Left ventricle myocardium superior (tissue), 1 donor: ENCODE measurements at places on chromosomes 2 and 18. TPM values are rescaled to one million over a fixed set of nuclear protein-coding genes. Genes with fewer than 3 reads are reported as not detected.

The SMAD2 gene
- 74.8 TPM for total RNA-seq

The PSMA8 gene
- total RNA-seq = 0.20 TPM

The ALPG gene
- total RNA-seq = not detected

The CDH19 gene
- total RNA-seq = 12.1 TPM

The COL3A1 gene
- 51.8 TPM for total RNA-seq

The GPATCH11 gene
- total RNA-seq = 6.0 TPM
